ENCODE measurements at places on chromosomes 2 and 18.

DNA sequence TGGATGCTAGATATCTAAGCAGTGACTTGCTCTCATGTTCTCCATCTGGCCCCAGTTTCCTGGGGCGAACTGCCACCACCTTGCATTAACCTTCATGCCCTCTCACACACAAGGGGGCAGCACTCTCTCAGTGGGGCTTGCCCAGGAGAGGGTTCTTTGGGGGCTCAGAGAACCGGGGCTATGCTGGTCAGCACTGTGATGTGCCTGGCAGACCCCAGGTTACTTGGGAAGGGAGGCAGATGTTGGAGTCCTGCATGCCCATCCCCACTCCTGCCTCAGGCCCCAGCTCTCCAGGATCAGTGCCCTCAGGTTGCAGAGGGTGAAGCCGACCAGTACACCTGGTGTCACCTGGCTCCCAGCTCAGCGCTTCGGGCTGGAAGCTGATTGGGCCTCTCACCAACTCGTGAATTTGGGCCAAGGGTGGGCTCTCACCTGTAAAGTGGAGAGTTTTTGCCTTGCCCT lies 396.2 kb upstream of the HS6ST1 start:
- no peak for DNase-seq

GRCh38 chr2:153644955-153645354 lies 166.4 kb upstream of the RPRM start:
- no peak for DNase-seq

- no peak for DNase-seq
These were observed 57.5 kb downstream of the OSR1 start for GRCh38 chr2:19300961-19301360.

DNA sequence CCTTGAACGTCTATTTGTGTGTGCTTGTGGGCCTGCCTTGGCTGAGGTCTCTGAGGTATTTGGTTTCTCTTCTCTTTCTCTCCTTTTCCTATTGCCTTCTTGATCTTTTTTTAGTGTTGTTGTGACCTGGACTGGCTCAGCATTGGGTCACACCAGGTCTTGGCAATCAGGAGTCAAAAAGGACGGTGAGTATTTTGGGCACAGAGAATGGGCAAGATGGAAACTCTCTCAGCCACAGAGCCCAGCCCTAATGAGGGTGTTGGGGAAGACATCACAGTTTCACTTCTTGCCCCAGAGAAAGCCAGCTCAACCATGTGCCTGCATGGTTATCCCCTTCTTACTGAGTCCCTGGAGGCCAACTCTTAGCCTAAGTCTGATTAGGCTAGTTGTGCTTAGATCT lies 13.7 kb upstream of the INO80C start:
- no peak for DNase-seq

DNA sequence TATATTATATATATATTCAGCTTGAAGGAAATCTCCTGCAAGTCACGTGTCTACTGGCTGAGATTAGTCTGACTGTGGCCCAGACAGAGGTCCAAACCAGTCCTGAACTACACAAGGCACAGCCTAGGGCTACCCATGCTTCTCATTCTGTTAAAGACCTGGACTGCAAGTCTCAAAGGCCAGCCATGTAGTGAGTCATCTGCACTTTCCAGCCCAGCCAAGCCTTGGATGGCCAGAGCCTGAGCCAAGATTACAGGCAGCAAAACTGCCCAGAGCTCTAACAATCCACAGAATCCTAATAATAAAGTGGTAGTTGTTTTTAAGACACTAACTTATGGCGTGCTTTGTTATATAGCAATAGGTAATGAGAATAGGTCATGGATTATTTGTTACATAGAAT lies 259.6 kb downstream of the SS18 start:
- no peak for DNase-seq

- DNase-seq = no peak
These were observed 206.9 kb upstream of the SPRED2 start for GRCh38 chr2:65639156-65639864.

GRCh38 chr2:105756435-105756834 lies 11.7 kb downstream of the NCK2 start:
- DNase-seq = no peak

DNA sequence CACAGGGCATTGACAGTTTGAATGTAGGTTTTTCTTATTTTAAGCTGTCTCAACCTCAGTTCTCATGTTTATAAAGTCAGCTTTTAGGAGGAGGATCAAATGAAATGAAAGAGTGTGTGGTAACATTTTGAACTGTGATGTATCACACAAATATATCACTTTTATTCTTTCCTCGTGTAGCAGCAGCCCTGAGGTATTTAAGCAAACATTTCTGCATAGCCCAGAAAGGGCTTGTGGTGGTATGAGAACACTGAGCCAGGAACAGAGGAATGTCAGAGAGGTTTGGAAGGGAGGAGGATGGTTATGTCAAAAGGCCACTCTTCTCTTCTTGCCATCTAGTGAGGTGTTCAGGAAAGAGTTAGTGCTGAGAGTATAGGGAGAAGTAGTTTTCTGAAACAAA lies 150.2 kb downstream of the PARD3B start:
- no peak for DNase-seq

DNA sequence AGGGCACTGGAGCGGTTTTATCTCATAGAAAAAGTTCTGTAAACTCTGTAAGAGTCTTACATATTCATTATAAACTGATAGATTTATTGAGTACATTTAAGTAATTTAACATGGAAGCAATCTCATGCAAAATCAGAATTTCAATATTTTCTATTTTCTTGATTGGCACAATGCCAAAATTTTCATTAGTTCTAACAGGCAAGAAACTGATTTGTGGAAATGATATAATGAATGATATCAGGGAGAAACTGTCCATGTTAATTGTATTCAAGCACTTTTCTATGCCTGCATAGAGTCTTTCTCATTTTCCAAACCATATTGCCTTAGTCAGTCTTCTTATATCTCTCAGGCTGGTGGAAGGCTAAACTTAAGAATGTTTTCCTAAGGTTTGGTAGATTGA lies 23.0 kb upstream of the SPAG16 start:
- no peak for DNase-seq

GRCh38 chr2:223044916-223045700 lies 6.9 kb upstream of the KCNE4 start:
- DNase-seq = no peak

GRCh38 chr2:26897807-26898479 lies 50.0 kb downstream of the DPYSL5 start:
- no peak for DNase-seq

DNA sequence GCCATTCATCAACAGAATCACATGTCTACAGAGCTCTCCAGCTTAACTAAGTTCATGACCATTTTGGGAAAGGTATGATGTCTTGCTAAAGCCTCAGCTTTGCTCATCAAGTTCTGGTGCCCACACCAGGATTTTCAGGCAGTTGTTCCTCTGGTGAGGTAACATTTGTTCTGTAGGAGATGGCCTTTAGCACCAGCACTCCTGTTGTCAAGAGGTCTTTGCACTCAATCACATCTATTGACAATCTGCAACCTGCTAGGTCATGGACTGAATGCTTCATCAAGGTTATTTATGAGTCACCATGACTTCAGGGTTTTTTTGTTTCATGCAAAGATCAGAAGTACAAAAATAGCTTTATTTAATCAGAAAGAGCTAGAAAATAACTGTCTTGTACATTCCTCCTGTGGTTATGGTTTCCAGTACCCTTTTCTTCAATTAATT lies 36.6 kb upstream of the VIT start:
- DNase-seq = no peak

GRCh38 chr2:38665854-38666555 lies at the start of gene GALM:
Gene GALM (plus strand): TSS chr2:38666114. CDS start chr2:38666162, 48 bp downstream.
- peak; percentile 37 for DNase-seq

DNA sequence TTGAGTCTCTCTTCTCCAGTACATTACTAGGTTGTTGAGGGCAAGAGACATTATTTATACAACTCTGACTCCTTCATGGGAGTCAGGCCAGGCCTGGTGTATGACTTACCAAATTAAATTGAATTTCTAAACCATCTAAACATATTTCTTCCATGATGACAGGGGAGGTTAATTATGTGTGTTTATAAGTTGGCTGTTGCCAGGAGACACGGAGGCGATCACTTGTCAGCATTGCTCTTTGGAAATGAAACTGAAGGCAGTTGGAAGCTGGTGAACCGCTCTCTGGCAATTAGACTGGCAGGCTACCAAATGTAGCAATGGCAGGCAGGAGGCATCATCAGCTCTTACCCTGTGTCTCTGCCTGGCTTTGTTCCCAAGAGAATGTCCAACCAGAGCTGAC lies 241.4 kb downstream of the KCNS3 start:
- no peak for DNase-seq

GRCh38 chr18:11096411-11096810 lies 53.0 kb downstream of the PIEZO2 start:
- no peak for DNase-seq

- DNase-seq = no peak
These were observed 100.1 kb downstream of the ZNF516 start for GRCh38 chr18:76394780-76395476.

GRCh38 chr2:23536326-23536725 lies 151.3 kb downstream of the KLHL29 start:
- no peak for DNase-seq

GRCh38 chr2:227862741-227863588 lies 8.5 kb upstream of the DAW1 start:
- DNase-seq = no peak

- DNase-seq = no peak
These were observed 198.0 kb downstream of the ANKRD30B start for GRCh38 chr18:14945984-14946383.

GRCh38 chr2:55038428-55038827 lies 11.8 kb downstream of the RTN4 start:
- no peak for DNase-seq
